Dermis blood vessel endothelial cell (primary cell): ENCODE measurements at places on chromosomes 12 and 14. TPM values are rescaled to one million over a fixed set of nuclear protein-coding genes. Genes with fewer than 3 reads are reported as not detected.

Gene HOTAIR
- total RNA-seq = not detected in 2 replicates

- DNase-seq = no peak
Observed at GRCh38 chr14:71527838-71528237, 404.4 kb upstream of the RGS6 start.

DNA sequence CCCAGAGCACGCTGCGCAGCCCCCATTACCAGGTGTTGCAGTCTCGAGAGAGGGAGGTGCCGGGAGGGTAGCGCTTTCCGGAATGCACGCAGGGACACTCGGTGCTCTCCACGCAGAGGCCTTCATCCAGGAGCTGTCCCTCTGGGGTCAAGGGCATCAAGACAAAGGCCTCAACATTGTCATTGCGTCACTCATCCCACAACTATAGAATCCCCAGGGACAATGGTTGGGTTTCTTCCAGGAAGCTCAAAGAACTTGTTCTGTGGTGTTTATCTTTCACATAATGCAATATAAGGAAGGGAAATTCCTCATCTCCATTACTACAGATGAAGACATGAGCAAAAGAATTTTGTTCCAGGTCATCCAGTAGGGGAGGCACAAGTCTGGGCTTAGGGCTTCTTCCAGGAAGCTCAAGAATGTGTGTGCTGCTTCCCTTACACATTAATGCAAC is 52.1 kb downstream of the VWF start:
- peak; percentile 85 for DNase-seq

Gene UTP20
- 19.9 and 33.5 TPM in 2 replicates for total RNA-seq

Gene GPRC5D
- 0.17 TPM in 1 of 2 replicates, not detected in the other for total RNA-seq

DNA sequence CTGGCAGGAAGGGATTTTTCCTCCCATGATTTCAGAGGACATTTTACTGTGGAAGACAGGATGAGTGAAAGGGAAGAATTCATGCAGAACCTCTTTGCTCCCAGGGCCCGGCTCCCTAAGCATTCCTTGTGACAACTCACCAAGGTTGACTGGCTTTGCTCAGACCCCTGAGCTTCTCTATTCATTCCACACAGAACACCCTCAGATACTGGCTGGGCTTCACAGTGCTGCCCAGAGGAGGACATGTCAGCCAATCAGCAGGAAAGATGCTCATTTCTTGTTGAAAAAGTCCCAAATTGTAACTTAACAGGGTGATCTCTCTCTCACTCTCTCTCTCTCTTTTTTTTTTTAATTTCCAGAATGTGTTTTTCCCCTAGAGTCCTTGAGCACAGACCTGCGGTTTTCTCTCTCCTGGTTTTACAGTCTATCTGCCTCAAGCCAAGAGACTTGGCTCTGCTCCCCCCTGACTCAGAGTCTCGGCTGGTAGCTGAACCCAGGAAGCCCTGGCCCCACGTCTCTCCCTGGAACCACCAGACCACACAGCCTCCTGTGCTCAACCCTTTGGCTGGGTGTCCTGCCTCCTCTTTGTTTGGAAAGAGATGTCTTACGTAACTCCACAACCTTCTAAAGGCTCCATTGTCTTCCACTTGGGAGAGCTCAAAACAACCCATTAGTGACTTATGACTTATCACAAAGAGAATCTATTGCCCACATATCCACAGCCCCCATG is 43.9 kb downstream of the SSPN start:
- no peak for DNase-seq

DNA sequence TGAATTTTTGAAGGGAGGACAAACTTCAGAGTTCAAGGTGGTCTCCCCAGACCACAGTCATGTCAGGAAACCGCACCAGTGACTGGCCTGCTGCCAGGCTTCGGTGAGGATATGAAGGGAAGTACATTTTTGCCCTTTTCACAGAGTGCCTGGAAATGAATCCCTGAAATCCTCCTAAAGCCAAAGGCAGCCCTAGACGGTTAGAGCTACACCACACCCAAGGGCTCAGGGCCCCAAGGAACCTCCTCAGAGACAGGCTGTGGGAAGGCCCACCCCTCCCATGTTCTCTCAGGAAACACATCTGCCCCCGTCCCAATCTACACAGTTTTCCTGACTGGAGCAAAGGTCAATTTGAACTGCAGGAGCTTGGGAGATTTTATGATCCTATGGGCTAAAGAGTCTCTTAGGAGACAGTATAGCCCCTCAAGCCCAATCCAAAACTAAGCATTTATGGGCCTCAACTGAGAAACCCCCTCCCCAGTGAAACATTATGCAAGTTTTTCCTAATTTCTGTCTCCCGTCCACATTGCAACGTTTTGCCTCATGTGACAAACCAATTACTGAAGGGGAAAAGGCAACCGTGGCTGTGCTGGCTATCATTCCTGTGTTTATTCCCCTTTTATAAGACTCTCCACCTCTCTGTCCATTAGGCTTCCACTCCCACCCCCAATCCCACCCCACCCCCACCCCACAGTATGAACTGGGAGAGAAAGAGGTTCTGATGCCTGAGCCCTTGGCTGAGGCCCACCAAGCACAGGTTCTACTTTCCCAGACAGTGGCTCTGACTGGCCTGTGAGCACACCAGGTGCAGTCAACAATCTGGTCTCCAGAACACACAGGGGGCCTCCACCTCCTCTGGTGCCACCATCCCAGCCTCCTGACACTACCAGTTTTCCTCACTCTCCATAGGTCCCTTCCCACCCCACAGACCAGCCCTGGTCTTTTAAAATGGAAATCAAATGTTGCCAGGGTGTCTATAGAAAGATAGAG is 9.6 kb upstream of the RNASE1 start:
- DNase-seq = peak; percentile 5

Gene SOX5
- total RNA-seq = 0.33 and 0.51 TPM in 2 replicates

Gene EXOC3L4
- not detected in 2 replicates for total RNA-seq

- no peak for DNase-seq
Observed at GRCh38 chr12:122884860-122885259, 11.1 kb downstream of the VPS37B start.

DNA sequence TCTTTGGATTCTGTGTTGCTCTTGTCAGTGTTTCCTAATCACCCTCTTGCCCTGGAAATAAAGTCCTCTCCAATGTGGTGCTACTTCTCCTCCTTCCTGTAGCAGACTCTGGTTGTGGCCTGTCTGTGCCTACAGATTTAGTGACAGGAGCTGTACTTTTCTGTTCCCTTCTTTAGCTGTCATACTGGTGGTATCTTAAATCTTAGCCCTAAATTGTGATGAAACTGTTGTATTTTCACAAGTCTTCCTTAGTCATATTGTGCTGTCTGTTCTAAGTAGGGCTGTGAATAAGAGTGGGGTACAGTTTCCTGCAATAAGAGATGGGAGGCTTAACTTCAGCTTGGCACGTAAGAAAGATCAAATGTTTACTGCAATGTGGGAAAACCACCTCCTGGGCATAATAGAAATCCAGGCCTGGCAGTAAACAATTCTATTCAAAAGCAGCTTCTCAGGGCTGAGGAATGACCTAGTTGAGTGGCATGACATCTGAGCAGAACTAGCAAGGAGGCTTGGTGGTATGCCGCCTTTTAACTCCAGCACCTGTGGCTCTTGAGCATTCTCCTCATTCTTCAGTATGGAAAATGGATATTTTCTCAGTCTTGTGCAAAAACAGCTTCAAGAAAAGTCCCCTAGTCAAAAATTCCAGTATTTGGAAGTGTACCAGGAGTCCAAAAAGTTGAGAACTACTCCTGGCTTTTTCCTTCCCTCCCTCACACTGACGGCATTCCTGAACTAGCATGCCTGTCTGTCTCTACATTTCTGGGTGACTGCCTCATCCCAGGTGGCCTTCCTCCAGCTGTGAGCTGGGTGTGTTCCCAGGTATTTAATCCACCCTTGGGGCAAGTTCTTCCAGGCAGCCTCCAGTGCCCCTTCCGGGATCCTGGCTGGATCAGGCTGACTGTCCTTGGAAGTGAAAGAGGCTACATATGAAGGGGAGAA is 19.5 kb downstream of the ANO6 start:
- peak; percentile 71 for DNase-seq

- DNase-seq = peak; percentile 50
Observed at GRCh38 chr12:130764475-130765185, 48.5 kb upstream of the RIMBP2 start.

DNA sequence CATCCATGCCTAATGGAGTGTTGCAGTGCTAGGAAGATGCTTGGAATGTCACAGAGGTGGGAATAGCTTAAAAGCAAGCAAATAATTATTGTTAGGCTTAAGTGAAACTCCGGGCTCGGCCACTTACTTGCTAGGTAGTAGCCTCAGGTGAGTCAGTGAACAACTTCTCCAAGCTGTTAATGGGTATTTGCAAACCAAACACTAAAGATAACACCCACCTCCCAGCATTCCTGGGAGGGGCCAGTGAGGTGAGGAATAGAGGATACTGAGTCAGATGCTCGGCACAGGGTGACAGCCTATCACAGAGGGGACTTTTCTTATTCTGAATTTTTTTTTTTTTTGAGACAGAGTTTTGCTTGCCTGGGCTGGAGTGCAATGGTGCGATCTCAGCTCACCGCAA is 151.2 kb upstream of the RFLNA start:
- no peak for DNase-seq

GRCh38 chr12:52658196-52658595 is 6.2 kb upstream of the KRT2 start:
- no peak for DNase-seq

GRCh38 chr14:101561897-101562490 is 699 bp downstream of the DIO3 start:
- DNase-seq = no peak

- DNase-seq = no peak
Observed at GRCh38 chr14:90555126-90556011, 158.5 kb downstream of the CALM1 start.

GRCh38 chr14:89254166-89254909 is 162.7 kb downstream of the FOXN3 start:
- no peak for DNase-seq

DNA sequence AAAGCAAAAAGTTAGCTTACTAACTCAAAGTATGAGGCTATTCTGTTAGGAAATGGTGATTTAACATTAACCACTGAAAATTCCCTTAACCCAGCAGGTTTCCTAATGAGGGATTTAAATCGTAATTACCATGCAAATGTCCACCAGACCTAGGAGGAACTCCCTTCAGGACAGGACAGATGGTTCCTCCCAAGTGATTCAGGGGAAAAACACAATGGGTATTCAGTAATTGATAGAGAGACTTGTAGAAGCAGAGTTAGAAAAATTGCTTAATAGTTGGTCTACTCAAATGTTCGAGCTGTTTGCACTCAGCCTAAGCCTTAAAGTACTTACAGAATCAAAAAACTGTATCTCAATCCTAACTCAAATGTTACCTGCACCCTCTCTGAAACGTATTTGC is 21.6 kb downstream of the RERGL start:
- DNase-seq = no peak

- no peak for DNase-seq
Observed at GRCh38 chr12:53330671-53331070, 5.5 kb downstream of the SP7 start.

- DNase-seq = no peak
Observed at GRCh38 chr12:68667291-68667690, 19.5 kb upstream of the NUP107 start.

DNA sequence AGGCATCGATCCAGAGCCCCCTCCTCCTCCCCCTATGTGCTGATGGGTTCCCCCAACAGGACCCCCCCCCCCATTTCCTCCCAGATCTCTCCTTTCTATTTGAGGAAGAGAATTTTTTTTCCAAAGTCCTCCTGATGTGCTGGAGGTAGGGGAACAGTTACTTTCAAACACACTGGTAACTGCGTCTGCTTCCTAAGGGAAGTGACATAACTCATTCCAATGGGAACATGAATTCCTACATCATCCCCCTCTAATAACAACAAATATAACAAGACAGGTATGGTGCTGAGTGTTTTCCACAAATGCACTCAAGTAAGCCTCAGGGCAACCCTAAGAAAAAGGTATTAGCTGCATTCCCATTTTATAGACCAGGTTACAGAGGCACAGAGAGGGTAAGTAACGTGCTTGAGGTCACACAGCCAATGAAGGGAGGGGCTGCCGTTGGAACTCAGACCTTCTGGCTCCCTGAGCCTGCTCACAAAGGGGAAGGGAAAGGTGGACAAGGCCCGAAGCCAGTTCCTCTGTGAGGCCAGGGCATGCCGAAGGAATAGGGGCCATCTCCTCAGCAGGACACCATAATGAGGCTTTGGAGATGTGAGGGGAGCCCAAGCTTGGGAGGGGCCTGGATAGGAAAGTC is 121.1 kb upstream of the NCOR2 start:
- DNase-seq = peak; percentile 88

DNA sequence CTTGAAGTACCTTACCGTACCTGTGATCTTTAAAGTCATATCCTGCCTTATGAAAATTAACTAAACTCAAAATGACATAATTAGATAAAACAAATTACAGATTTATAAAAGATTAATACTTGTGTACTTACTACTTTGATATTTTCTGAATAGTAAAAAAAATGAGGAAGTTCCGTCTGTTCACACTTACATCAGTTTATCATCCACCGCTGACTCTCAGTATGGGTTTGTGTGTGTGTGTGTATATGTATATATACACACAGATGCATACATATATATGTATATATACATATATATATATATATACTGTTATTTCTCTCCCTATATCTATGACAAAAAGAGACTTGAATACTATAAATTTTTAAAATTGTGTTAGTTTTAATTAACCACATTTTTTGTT is 65.0 kb upstream of the MON2 start:
- DNase-seq = no peak

GRCh38 chr12:128794661-128795529 is 28.9 kb downstream of the SLC15A4 start:
- peak; percentile 63 for DNase-seq

Gene USP44
- 3.4 and 5.4 TPM in 2 replicates for total RNA-seq

- DNase-seq = no peak
Observed at GRCh38 chr12:9648701-9649531, 20.6 kb upstream of the CLEC2D start.

Gene C12orf50
- not detected in 2 replicates for total RNA-seq

- DNase-seq = peak; percentile 39
Observed at GRCh38 chr14:55297611-55298499, 26.6 kb downstream of the FBXO34 start.
